ENCODE measurements at places on chromosomes 16 and 17. TPM values are rescaled to one million over a fixed set of nuclear protein-coding genes. Genes with fewer than 3 reads are reported as not detected.
A peak's percentile ranks its signal among the peaks of the same experiment; 100 is the strongest.

MYO15A gene
- total RNA-seq, result 0.25 TPM

GRCh38 chr16:23074423-23074822, 74.8 kb downstream of the USP31 start:
- DNase-seq, result peak; percentile 35
- no peaks in the 10 kb centered on the region for H3K27me3 ChIP-seq
- H3K4me1 ChIP-seq, result peaks cover 65% of the 10 kb centered on the region
- H3K4me3 ChIP-seq, result no peak overlapping the region
- peaks cover 37% of the 10 kb centered on the region for H3K36me3 ChIP-seq
- H3K27ac ChIP-seq, result peak overlapping the region; percentile 92

DNA sequence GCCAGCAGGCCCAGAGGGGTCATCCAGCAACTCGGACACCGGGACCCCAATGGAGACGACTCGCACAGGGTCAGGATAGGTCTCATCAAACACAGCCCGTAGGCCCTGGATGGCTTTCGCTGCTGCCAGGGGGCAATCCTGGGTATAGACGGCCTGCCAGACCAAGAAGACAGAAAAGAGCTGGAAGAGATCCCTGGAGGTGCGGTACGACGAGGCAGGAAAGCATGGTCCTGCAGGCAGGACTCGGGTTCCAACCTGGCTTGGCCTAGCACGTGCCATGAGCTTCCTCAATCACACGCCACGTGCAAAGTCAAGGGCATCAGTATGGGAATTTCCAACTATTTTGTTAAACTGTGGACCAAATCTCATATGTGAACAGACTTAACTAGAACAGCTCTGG, 6.3 kb upstream of the EXOSC6 start:
- DNase-seq, result no peak
- no peaks in the 10 kb centered on the region for H3K27me3 ChIP-seq
- H3K36me3 ChIP-seq, result peaks cover 100% of the 10 kb centered on the region

GRCh38 chr17:43573579-43574321, 27.6 kb upstream of the ETV4 start:
- H3K27ac ChIP-seq, result no peak overlapping the region
- no peak for DNase-seq
- no peaks in the 10 kb centered on the region for H3K27me3 ChIP-seq
- no peak overlapping the region for H3K4me3 ChIP-seq
- H3K36me3 ChIP-seq, result no peaks in the 10 kb centered on the region

DNA sequence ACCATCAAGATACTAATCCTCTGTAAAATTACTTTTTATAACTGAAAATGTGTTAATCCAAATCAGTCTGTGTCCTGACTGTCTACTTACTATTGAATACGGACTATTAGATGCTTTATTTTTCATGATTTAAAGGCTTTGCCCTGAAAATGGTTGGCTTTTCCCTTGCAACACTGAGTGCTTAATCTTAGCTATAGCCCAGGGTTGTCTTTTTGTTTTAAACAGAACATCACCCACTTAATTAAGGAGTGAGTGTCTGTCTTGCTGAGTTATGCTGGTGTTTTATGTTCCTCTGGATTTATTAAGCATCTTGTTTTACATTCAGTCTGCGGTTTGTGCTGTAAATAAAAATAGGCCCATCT, 11.0 kb downstream of the FTO start:
- no peaks in the 10 kb centered on the region for H3K36me3 ChIP-seq
- H3K4me3 ChIP-seq, result no peak overlapping the region
- peak overlapping the region; percentile 5 for H3K27ac ChIP-seq
- DNase-seq, result no peak

- no peaks in the 10 kb centered on the region for H3K27me3 ChIP-seq
- H3K4me3 ChIP-seq, result no peak overlapping the region
- no peak overlapping the region for H3K27ac ChIP-seq
- peaks cover 67% of the 10 kb centered on the region for H3K36me3 ChIP-seq
- H3K4me1 ChIP-seq, result peaks cover 13% of the 10 kb centered on the region
Observed at GRCh38 chr17:47816111-47816735, 5.4 kb downstream of the OSBPL7 start.

DNA sequence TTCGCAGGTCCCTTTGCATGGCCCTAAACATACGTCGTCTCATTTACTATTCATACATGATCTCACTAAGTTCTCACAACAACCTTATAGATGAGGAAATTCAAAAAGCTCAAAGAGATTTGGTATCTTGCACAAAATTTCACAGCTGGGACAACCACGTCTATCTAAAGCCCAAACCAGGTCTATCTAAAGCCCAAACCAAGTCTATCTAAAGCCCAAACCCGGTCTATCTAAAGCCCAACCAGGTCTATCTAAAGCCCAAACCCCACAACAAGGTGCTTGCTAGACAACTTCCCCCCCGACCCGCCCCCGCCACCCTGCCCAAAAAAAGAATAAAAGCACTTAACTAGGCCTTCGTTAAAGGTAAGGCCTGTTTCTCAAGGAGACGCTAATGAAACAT, 174.9 kb downstream of the VPS53 start:
- H3K27me3 ChIP-seq, result no peaks in the 10 kb centered on the region
- no peak overlapping the region for H3K27ac ChIP-seq
- peaks cover 28% of the 10 kb centered on the region for H3K36me3 ChIP-seq
- H3K4me3 ChIP-seq, result no peak overlapping the region

DNA sequence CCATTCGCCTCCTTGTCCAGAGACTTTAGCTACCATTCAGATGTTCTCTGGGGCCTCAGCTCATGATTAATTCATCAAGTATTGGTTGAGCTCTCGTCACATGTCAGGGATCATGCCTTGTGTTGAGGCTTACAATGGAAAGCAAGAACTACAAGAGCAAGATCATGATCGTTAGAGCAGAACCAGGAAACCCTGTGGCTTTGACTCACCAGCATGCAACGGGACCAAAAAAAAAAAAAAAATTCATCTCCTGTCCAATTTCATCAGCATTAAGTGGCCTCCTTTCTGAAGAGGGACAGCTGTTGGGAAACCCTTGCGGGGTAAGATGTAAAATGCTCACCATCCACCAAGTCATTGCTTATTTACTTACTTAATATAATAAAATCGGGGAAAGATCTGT, 12.1 kb upstream of the USP10 start:
- H3K4me3 ChIP-seq, result no peak overlapping the region
- no peaks in the 10 kb centered on the region for H3K4me1 ChIP-seq
- no peaks in the 10 kb centered on the region for H3K36me3 ChIP-seq
- no peak for DNase-seq
- H3K27me3 ChIP-seq, result peaks cover 17% of the 10 kb centered on the region

GRCh38 chr16:84643674-84644073, 4.6 kb upstream of the KLHL36 start:
- H3K36me3 ChIP-seq, result no peaks in the 10 kb centered on the region
- H3K27me3 ChIP-seq, result no peaks in the 10 kb centered on the region
- H3K4me3 ChIP-seq, result no peak overlapping the region
- no peak for DNase-seq
- H3K27ac ChIP-seq, result peak overlapping the region; percentile 89

GRCh38 chr17:43673516-43674323, 12.0 kb upstream of the MEOX1 start:
- no peak overlapping the region for H3K27ac ChIP-seq
- peaks cover 21% of the 10 kb centered on the region for H3K4me1 ChIP-seq
- no peaks in the 10 kb centered on the region for H3K36me3 ChIP-seq
- H3K4me3 ChIP-seq, result no peak overlapping the region
- DNase-seq, result peak; percentile 76

GRCh38 chr17:535198-535597, 179.4 kb downstream of the VPS53 start:
- H3K27ac ChIP-seq, result peak overlapping the region; percentile 67
- H3K27me3 ChIP-seq, result no peaks in the 10 kb centered on the region
- no peak for DNase-seq
- peaks cover 38% of the 10 kb centered on the region for H3K4me1 ChIP-seq
- peaks cover 54% of the 10 kb centered on the region for H3K36me3 ChIP-seq

DNA sequence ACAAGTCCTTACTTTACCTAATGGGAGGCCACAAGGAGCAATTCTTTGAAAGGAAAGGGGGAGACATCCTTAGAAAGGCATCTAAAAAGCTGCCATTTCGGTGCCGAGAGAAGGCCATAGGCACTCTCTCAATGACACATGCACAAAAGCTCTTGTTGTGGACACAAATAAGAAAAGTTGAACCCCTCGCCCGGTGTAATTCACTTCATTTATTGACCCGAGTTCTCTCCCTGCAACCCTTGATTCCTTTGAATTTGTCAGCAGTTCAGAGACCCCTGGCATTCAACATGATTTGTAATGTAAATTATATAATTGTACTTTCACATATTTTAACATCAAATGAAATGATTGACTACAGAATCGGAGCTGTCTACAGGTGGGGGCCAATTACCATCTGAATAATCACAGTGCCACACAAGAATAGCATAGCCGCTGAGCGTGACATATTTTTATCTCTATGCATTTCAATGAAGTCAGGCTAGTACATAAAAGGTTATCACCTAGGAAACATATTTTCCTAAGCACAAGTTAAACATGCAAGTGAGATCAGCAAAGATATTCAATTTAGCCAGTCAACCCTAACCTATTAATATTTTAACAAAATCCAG, 66.7 kb downstream of the IRX6 start:
- no peaks in the 10 kb centered on the region for H3K27me3 ChIP-seq
- H3K27ac ChIP-seq, result peak overlapping the region; percentile 86
- no peak for DNase-seq
- peak overlapping the region; percentile 12 for H3K4me3 ChIP-seq
- H3K36me3 ChIP-seq, result no peaks in the 10 kb centered on the region

JPH3 gene
- 0.14 TPM for total RNA-seq

- H3K36me3 ChIP-seq, result peaks cover 7% of the 10 kb centered on the region
- no peaks in the 10 kb centered on the region for H3K27me3 ChIP-seq
- H3K4me3 ChIP-seq, result no peak overlapping the region
- H3K27ac ChIP-seq, result no peak overlapping the region
Observed at GRCh38 chr16:2451851-2452320, 8.0 kb upstream of the TEDC2 start.

DNA sequence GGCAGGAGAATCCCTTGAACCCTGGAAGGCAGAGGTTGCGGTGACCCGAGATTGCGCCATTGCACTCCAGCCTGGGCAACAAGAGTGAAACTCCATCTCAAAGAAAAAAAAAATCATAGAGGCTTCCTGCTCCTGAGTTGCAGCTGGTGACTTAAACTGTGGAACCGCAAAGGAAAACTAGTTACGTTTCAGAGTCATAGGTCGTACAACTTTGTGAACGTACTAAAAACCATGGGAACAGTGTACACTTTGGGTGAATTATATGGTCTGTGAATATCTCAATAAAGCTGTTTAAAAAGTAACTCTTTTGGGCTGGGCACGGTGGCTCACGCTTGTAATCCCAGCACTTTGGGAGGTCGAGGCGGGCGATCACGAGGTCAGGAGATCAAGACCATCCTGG, 23.6 kb downstream of the SLC5A10 start:
- no peaks in the 10 kb centered on the region for H3K4me1 ChIP-seq
- no peak overlapping the region for H3K4me3 ChIP-seq
- H3K27me3 ChIP-seq, result no peaks in the 10 kb centered on the region
- no peak overlapping the region for H3K27ac ChIP-seq
- no peak for DNase-seq

GRCh38 chr17:3256575-3256974, 41.6 kb downstream of the OR3A1 start:
- peaks cover 23% of the 10 kb centered on the region for H3K27me3 ChIP-seq
- no peak for DNase-seq
- no peaks in the 10 kb centered on the region for H3K4me1 ChIP-seq
- no peak overlapping the region for H3K27ac ChIP-seq
- no peaks in the 10 kb centered on the region for H3K36me3 ChIP-seq

GRCh38 chr16:89921702-89922476, 1.3 kb upstream of the TUBB3 start:
- peak; percentile 82 for DNase-seq

DNA sequence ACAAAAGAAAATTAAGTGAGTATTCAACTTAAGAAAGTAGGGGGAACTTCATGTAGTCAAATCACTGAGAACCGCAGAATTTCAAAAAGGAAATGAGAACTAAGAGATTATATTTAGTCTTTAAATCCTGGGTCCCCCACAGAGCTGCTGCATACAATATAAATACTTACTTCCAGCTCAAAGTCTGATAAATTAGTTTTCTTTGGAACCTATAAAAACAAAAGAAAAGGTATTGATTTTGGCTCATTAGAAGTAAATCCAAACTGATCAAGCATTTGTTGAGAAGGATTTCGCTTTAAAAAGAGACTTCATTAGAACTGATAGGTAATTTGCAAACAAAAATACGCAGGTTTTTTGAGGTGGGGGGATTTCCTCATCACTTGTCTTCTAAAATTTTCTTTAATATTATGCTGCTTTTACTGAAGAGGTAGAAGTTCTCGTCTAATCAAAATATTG, 21.9 kb downstream of the PARN start:
- no peak for DNase-seq
- H3K36me3 ChIP-seq, result peaks cover 99% of the 10 kb centered on the region
- no peak overlapping the region for H3K27ac ChIP-seq
- H3K27me3 ChIP-seq, result no peaks in the 10 kb centered on the region
- no peak overlapping the region for H3K4me3 ChIP-seq
- no peaks in the 10 kb centered on the region for H3K4me1 ChIP-seq

- peaks cover 97% of the 10 kb centered on the region for H3K27me3 ChIP-seq
- peaks cover 12% of the 10 kb centered on the region for H3K4me1 ChIP-seq
- no peaks in the 10 kb centered on the region for H3K36me3 ChIP-seq
- H3K4me3 ChIP-seq, result no peak overlapping the region
- no peak overlapping the region for H3K27ac ChIP-seq
Observed at GRCh38 chr17:79116575-79117368, 42.1 kb downstream of the ENGASE start.

DNA sequence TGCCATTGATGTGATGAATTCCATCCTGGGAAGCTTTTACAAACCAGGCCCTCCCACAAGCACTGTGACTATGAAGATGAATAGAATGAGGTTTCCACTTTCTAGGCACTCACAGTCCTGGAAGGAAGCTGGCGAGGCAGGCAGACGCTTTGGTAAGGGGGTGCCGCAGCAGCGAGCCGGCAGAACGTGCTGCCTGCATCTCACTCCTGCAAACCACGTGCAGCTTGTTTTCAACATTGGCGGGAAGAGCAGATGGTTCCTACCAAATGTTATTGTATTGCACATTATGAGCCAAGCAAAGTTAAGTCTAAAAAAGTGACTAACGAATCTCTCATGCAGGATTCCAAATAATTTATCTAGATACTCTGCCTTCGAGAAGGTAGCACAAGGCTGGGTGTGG, 3.7 kb upstream of the DNAI2 start:
- peaks cover 21% of the 10 kb centered on the region for H3K27me3 ChIP-seq
- DNase-seq, result no peak
- no peak overlapping the region for H3K27ac ChIP-seq
- H3K4me1 ChIP-seq, result peaks cover 36% of the 10 kb centered on the region
- no peak overlapping the region for H3K4me3 ChIP-seq

- no peaks in the 10 kb centered on the region for H3K36me3 ChIP-seq
Observed at GRCh38 chr17:77462553-77463497, 322.1 kb downstream of the SEC14L1 start.

DNA sequence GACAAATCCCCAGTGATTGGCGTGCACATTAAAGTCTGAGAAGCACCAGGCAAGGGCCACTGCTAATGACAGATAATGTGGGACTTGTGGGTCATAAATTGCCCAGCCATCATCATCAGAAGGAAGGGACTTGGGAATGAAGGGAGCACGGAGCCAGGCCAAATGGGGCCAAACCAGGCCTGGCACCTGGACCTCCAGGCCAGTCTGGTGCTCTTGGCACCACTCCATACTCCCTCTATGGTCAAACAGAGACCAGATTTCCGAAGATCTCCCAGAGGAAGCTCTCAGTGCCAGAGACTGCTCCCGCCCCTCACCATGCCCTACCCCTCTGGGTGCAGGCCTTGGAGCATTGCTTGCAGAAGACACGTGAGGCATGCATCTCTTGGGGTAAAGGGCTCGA, 142.2 kb downstream of the CCDC182 start:
- peaks cover 59% of the 10 kb centered on the region for H3K4me1 ChIP-seq
- H3K4me3 ChIP-seq, result no peak overlapping the region
- H3K36me3 ChIP-seq, result no peaks in the 10 kb centered on the region
- H3K27me3 ChIP-seq, result no peaks in the 10 kb centered on the region

KRTAP4-4 gene
- total RNA-seq, result not detected

All from left ventricle myocardium inferior (tissue), 1 donor.